ENCODE measurements at places on chromosomes 5 and 9.

DNA sequence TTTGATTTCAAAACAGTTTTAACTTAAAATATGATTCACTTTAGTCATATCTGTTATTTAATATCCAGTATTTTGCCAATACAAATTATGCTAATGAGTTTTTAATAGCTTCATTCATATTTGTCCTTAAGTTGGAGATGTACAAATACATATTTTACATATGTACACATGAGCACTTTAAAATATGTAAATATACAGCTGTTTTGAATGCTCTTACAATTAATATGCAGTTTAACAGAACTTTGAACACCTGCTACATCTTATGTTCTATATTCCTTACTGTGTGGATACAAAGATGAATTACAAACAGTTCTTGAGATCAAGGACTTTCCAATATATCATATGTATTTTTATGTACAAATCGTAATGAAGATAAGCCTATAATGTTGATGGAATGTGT, 74.0 kb downstream of the CHSY3 start:
- no peak for DNase-seq

DNA sequence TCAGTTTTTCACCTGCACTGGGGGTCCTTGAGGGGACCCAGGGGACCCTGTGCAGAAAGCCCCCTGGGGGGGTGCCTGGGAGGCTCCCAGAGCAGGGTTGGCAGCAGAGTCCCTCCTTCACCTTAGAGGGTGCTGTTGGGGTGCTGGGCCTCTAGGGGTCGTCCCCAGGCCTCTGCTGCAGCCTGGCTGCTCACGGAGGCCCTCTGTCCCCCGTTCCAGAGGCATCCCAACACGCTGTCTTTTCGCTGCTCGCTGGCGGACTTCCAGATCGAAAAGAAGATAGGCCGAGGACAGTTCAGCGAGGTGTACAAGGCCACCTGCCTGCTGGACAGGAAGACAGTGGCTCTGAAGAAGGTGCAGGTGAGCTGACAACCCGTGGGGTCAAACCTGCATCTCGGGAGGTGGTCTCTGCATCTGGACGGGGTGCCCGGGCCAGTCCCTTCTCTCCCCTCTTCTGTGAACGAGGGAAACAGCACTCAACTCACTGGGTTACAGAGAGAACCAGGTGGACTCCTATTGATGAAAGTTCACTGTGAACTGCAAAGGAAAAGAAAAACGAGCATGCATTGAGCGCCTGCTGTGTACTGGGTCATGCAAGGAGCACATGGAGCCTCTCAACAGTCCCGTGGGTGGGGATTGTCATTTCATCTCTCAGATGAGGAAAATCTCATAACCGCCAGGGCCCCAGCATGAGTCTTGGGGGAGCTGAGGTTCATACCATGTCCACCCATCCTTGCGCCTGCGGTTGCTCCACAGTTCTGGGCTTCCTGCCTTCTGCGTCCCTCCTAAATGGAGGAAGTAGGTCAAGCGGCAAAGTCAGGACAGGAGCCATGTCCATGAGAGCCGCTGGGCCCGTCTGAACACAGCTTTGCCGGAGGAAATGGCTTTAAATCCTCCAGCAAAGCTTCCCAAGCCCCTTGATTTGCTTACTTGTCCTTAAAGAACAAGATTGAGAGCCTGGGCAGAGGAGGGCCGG, 54.8 kb downstream of the NEK6 start:
- no peak for DNase-seq

- peak; percentile 72 for DNase-seq
Measured at GRCh38 chr9:98410185-98410697, 154.8 kb upstream of the TBC1D2 start.

DNA sequence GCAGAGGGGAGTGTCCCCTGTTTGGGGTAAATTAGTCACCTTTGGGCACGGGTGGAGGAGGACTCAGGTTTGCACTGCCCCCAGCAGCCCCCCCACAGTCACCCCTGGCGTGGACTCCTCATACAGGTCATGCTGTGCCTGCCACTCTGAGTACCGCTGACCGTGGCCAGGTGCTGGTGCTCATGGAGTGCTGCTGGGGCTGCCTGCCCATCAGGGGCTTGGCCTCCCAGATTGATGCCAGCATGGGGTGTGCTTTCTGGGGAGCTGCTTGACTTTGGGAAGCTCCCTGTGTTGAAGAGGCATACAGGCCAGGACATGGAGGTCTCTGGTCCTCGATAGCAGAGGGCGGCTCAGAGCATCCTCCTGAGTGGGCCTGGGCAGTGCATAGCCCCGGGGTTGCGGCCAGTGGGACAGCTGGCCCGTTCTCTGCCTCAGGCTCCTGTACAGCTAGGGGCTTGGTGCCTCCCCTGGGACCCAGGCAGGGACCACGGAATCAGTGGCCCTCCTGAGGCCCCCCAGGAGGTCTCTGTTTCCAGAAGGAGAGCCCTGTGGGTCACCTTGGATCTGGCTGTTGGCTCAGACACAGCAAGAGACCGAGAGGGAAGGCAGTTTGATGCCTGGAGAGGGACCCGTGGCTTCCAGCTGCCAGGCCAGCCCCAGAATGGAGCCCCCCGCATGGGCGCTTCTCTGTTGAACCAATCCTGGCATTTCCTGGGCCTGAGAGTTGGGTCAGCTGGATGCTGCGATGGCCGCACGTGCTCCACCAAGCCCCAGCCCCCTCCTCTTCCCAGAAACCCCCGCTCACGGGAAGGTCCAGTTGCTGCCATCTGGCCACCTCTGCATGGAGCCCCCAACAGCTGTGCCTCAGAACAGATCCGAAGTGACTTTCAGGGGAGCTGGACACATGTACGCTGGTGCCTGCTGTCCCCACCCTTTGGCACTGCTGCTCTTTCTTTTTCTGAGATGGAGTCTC, 6.1 kb upstream of the AJM1 start:
- DNase-seq = no peak

GRCh38 chr5:396531-396961, 46.4 kb upstream of the EXOC3 start:
- DNase-seq = no peak

DNA sequence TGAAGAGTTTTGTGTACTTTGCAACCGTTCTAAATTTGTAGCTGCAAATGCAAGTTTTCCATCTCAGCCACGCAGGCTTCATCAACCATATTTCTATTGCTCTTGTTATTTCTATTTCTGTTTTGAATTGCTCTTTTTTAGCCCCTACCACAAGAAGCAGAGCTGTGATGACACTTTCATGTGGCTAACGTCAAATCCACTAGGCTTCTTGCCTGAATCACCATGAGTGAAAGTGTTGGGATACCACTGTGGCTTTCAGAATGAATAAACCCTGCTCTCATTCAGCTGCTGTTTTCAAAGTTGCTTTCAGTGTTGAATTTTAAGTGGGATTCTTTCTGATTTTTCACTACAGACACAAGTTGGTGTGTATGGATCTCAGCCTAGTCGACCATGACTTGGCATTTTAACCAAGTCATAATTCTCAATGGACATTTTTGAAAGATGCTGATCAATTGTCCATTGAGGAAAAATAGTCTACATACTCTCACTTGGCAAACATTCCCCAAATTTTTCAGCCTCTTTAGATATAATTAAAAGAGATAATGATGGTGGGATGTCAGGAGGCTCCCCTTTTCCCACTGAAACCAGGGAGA, 41.0 kb upstream of the MTAP start:
- DNase-seq = peak; percentile 28

- no peak for DNase-seq
Measured at GRCh38 chr9:85408494-85408893, 333.3 kb downstream of the AGTPBP1 start.

DNA sequence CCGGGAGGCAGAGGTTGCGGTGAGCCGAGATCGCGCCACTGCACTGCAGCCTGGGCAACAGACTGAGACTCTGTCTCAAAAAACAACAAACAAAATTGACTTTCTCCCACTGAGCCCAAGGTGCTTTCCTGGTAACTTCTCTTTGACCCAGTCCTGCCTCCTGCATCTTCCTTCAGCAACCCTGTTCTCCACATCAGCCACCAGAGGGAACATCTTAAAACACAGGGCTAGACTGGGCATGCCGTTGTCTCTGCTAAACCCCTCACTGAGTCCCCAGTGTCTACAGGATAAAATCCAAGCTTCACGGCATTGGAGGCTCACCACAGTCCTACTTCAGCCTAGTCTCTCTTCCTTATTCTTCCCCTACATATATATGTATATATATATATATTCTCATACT, 39.8 kb upstream of the KCNMB1 start:
- DNase-seq = peak; percentile 24

GRCh38 chr9:135295551-135296300, 183.9 kb upstream of the PPP1R26 start:
- DNase-seq = no peak

GRCh38 chr5:158861366-158861765, 238.3 kb downstream of the EBF1 start:
- DNase-seq = no peak

GRCh38 chr9:79588488-79589223, 16.9 kb downstream of the TLE4 start:
- no peak for DNase-seq

DNA sequence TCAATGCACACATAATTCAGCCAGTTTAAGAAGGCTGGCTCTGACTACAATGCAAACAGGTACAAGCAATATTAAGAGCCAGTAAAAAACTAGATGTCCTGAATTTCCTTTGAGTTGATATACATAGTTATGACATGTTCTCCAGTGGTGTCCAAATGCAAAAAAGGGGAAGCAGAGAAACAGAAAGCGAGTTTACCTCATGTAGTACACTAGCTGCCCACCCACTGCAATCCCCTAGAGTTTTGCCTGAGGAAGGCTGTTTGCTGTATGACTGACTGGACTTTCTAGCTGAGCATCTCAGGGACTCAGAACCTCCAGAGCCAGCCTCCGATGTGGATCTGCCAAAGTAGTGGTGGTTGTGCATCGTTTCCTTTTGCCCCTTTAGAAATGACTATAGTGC, 44.8 kb upstream of the SLC1A3 start:
- DNase-seq = no peak

GRCh38 chr5:51302343-51302742, 80.9 kb upstream of the ISL1 start:
- no peak for DNase-seq

DNA sequence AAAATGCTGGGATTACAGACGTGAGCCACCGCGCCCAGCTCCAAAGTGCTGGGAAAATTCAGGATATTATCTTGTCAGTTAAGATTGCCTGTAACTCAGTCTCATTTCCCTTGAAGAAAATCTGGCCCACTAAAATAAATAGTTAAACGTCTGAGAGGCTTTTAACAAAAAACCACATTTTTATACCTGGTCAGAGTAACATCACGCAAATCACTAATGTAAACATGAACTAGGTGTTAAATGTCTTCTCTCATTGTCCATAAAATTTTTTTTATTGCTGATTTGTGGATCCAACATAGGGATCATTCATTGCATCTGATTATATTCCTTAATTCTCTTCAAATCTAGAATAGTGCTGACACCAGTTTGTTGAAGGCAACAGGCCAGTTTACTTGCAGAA, 22.3 kb downstream of the CNOT6 start:
- DNase-seq = no peak

DNA sequence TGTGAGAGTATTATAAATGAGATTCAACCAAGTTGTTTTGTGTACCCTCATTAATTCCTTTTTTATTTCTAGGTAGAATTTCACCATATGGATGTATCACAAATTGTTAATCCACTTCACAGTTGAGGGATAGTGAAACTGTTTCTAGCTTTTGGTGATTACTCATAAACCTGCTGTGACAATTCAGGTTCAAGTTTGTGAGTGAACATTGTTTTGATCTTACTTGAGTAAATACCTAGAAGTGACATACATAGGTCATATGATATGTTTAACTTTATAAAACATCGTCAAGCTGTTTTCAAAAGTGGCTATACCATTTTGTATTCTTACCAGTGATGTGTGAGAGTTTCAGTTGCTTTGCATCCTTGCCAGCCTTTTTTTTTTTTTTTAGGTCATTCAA, 112.9 kb downstream of the CAMK4 start:
- no peak for DNase-seq

DNA sequence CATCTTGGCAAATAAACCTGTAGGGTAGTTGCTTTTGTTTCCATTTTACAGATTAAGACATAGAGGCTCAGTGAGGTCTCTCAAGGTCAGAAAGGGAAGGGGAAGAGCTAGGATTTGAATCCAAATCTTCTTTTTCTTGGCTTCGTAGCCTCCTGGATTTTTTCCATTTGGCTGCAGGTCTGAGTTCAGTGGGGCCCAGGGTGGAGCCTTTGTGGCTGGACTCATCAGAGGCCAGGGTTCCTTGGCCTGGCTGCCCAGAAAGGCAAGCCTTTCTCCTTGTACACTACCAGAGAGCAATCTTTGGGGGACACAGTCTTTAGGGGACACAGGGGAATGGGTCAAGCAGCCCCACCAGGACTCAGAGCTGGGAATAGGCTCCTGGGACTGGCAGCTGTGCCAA, 10.5 kb upstream of the TRAF1 start:
- DNase-seq = no peak

- peak; percentile 91 for DNase-seq
Measured at GRCh38 chr9:87206064-87206661, 258.9 kb upstream of the GAS1 start.

DNA sequence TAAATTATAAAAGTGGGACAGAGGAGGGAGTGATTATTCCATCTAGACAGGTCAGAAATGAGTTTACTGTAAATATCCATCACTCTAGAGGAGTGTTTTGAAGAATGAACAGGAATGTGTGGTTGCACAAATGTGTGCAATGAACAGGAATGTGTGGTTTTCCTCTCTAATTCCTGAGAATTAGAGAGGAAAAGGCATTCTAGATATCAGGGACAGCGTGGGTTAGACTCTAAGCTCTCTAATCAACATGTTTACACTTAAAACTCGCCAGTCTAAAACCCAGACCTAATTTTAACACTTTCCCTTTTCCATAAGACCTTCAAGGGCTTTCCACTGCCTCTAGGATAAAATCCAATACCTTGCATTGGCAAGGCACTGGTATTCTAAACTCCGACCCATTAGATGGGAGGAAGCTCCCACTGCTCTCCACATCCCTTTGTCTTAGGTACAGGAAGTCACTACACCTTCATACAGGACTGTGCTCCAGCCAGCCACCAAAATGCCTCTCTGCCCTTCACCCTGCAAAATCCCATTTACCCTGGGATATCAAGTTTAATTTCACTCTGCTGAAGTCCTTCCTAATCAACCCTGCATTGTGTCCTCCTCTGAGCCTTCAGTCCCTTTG, 67.9 kb downstream of the NFIB start:
- peak; percentile 66 for DNase-seq

- DNase-seq = no peak
Measured at GRCh38 chr5:77356740-77357139, 135.4 kb downstream of the WDR41 start.

Data from fibroblast of skin of scalp (primary cell).